Nephron progenitor cell (in vitro differentiated cells): ENCODE measurements at places on chromosomes 1 and 21.

- no peak for DNase-seq
Measured at GRCh38 chr1:88867743-88868521, 23.4 kb downstream of the GTF2B start.

DNA sequence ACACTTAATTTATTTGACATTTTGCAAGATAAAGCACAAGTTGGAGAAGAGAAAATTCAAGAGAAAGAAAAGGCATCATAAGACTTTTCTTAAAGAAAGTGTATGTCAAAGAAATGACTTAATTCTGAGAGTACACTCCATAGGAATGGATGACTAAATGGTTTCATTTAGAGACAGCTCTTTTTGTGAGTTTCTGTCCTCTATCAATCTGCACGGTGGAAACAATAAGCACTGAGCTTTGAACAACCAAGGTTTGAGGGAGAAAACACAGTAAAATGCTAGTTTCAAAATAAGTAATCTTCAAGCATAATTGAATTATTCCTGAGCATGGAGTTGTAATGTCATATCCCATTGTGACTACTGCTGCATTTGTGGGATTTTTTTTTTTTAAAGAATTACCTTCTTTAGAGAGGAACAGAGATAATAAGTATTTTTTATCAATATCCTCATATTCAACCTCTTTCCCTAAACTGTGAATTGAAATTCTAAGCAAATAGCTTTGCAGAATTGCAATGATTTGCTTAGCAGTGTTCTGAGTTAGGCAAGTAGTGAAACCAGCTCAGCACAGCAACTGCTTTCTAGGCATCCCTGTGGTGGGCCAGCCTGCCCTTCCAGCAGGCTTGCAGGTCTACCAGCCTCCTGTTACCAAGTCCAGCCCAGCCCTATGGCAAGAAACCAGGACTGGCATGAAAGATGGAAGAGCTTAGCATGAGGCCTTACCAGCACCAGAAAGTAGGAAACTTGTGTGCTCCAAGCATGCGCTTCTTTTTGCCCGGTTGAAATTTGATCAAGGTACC lies 38.2 kb downstream of the KCNJ6 start:
- DNase-seq: no peak

DNA sequence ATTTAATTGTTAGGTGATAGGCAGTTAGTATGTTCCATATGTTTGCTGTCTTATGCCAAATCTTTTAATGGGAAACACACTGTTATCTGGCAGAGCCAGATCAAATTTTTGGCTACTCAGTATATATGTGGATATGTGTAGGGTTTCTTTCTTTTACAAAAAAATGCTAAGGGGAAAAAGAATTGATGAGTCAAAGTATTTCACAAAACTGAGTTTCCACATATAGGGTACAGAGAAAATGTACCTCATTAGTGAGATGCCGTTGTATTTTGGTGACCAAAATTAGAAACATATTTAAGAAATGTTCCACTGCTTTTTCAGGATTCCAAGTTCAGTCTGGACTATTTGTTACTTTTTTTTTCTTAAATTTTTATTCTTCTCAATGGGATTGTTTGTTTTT lies 201.2 kb upstream of the PTGFR start:
- no peak for DNase-seq

DNA sequence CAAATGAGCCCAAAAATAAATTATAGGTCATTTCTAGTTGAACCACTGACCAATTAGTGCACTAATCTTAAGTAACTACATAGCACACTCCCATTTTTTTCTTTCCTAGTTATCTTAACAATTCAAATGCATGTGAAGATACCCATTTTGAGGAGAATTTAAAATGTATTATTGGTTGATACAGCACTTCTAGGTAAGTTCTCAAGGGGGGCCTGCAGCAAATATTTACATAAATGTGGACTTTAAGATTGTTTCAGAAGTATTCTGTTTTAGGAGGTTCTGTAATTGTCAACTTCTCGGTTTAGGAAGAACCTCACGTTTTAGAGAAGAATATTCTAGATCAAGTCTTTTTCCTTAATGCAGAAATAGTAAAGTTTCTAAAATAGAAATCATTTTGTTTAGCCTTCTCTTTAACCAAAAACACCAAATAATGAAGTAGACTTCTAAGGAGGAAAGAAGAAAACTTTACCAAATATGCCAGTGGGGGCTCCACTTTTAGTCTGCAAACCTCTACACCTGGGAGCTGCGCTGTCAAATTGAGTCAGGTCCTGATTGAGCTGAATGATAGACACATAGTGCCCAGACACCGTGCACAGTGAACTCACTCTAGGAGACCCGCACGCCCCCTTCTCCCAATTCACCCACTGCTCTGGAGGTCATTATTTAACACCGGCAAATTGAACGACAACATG lies 144.4 kb downstream of the RUNX1 start:
- DNase-seq: no peak
